Activated CD4-positive, alpha-beta T cell treated with anti-CD3 and anti-CD28 coated beads for 48 hours (primary cell): ENCODE measurements at places on chromosomes 3 and 15.

DNA sequence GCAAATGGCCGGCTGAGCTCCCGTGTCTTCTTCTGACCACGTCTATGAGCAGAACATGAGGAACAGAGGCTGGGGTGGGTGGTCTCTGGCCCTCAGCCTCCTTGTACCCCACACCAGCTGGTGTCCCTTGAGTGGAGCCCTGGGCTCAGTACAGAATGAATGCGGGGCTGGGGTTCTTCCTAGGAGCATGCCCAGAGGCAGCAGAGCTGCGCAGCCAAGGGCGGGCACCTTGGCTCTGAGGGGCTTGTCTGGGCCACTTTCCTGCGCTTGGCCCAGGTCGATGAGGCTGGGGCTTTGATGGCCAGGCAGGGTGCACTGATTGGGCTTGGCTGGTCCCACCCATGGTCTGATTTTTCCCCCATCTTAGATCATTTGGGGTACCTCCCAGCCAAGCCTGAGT lies 6.4 kb downstream of the SCN5A start:
- no peak for DNase-seq

- DNase-seq = peak; percentile 34
These were observed 449.5 kb upstream of the TBL1XR1 start for GRCh38 chr3:177646749-177647148.

- DNase-seq = no peak
These were observed 40.6 kb upstream of the NMNAT3 start for GRCh38 chr3:139718415-139718814.

- peak; percentile 69 for DNase-seq
These were observed 23.4 kb upstream of the SEC13 start for GRCh38 chr3:10344147-10344943.

DNA sequence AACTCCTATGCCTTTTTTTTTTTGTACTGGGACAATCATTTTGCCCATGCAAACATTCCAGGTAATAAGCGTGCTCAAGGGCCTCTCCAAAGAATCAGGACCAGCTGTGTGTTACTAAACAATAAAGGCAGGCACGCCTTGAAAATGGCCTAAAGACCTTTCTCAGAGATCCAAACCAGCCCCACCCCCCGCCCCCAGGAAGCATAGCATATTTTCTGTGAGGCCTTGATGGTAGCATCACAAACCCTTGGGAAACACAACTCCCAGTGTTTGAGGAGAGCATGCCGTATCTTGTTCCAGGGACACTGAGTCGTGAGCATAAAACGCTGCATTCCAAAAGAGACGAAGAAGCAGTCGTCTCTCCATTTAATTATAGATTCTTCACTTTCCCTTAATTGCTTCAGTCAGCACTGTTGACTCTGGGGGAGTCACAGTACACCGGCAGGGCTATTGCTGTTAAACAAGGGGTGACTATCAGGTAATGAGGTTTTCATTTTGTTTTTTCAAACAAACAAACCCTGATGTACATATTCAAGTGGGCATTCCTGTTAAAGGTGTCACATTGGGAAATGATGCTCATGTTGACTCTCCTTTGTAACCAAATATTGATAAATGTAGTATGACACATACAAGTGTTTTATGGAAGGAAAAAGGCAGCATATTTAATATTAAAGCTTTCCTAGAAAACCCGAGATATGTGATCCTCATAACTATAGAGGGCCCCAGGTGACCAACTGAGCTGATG lies 4.4 kb upstream of the TPM1 start:
- DNase-seq = no peak

DNA sequence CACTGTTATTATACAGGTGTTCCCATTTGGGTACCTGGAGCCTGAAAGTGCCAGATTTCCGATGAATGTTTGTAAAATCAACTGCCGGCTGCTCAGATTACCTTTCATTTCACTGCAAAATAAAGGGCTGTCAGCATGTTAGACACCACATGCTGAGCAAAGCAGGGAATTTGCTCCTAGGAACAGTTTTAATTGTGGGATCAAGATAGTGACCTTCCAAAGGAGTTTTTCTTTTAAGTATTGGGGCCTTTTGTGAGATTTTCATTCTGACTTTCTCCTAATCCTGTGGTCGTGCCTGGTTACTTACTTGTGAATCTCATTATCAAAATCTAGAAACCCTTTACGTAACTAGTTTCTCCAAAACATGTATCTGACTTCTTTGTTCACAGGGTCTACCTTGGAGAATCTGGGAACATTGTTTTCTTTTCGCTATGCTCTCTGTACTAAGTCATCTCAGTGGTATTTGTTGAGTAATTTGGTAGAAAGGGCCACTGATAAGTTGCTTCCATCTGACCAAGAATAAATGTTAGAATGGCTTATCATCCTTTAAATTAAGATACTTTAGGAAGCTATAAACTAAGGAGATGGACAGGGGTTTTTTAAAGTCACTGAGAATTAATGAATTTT lies 40.8 kb upstream of the LRTM1 start:
- DNase-seq = no peak

DNA sequence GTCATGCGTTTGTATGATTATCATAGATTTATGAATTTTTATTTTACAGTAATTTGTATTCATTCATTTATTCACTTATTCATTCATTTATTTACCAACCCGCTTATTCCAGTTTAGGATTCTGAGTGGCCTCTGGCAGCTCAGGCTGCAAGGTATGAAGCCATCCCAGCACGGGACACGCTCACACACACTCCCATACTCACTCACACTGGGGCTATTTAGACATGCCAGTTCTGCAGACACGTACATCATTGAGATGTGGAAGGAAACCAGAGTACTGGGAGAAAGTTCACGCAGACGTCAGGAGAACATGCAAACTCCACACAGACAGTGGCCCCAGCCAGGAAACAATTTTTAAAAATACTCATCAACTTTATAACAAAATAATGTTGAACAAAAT lies 5.1 kb downstream of the CDIN1 start:
- DNase-seq = no peak

DNA sequence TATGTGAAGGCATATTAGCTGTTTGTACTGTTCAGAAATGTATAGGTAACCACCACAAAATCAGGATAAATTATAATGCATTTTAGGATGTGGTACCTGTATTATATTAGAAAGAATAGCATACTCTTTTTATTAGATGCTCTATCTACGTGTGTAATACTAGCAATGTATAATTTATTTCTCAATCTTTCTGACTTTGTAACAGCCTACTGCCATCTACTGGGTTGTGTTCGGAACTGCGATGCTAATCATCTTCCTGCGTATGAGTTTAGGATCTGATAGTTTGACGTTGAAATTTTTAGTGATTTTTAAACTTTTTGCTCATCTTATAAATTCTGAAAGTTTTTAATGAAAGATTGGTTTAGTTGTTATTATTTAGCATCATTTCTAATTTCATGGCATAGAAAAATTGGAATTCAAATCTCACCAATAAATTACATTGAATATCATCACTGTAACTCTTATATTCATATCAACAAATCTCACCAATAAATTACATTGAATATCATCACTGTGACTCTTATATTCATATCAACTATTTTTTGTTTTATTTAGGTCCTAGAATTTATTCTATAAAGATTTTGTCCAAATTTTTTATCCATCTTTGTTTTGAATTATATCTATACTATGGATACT lies 322.7 kb upstream of the ZNF717 start:
- peak; percentile 2 for DNase-seq

DNA sequence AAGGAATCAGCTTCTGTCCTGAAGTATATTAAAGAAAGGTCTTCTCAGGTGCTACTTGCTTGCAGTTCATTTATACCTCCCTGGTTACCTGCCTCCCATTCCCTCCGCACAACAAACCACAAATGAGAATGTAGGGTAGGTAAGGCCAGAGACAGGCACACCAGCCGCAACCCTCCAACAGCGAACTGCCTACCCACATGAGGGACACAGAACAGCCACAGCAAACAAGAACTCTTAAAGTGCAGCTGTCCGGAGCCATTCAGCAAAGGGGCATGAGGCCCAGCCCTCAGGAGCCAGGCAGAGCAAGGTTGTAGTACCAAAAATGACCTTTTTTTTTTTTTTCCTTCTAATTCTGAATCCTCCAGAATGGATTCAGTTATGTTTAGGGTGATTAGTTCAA lies 52.4 kb downstream of the SPSB4 start:
- DNase-seq = no peak

GRCh38 chr3:22746221-22746620 lies 456.9 kb upstream of the UBE2E2 start:
- DNase-seq = no peak

DNA sequence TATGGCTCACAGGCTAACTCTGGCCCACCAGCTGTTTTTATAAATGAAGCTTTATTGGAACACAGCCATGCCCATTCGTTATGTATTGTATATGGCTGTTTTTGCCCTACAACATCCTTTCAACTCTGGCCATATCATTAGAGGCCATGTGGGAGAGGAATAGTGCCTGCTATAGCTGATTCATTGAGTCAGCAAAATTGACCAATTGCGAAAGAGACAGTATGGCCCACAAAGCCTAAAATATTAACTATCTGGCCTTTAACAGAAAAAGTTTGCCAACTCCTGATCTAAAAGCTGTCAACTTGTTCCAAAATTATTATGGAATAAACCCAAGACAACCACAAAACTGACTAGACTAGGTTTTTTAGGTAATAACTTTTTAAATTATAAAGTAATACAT lies 1.4 kb downstream of the NR1I2 start:
- no peak for DNase-seq

DNA sequence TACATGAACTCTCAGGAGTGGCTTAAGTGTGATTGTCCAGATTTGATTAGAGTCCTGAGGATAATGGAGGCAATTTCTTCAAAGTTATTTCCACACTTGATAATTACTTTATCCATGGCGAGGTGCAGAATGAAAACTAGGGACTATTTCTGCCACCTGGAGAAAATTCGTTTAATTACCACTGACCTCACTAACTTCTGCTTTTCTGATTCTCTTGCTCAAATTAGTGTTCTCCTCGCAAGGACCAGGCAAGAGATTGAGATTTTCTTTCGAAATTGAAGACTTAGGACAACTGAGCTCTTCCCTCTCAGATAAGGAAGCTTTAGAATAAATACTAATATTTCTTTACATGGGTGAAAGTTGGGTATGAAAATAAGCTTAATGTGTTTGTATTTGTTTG lies 135.2 kb downstream of the RYR3 start:
- no peak for DNase-seq

DNA sequence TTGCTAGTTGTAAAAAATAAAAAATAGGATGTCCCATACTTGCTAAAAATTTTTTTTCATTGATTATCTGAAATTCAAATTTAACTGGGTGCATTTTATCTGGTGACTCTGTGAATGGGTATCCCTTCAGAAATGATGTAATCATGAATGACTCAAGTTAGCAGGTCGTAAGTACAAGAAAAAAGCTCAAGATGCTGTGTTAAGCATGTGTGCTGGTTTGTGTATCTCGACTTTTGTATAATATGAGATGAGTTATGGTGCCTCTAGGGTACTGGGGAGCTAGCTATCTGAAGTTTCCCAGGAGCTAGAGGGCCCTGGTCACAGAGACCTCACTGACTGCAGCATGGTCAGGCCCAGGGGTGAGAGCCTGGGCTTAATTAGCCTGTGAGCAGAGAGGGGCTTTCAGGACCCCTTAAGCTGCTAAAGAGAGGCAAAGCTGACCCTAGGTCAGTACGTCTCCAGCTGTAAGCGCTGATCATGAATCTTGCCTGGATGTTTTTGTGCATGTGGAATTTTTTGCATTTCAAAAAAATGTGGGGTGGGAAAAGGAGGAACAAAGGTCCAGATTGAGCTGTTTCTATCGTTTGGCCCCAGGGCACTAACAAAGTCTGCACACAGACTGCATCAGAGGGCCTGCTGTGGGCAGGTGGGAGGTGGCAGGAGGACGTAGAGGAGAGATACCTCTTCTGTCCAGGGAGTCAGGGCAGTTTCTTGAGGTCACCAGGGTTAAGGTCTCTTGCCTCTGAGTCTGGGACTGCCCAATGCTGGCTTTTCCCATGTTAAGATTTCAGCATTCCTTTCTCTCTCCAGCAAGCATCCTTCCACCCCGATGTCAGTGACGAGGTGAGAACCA lies 233.2 kb upstream of the TPM1 start:
- no peak for DNase-seq

- DNase-seq = no peak
These were observed 38.1 kb downstream of the TRAK1 start for GRCh38 chr3:42129014-42129953.

- DNase-seq = peak; percentile 87
These were observed 20.6 kb upstream of the EPHB3 start for GRCh38 chr3:184540777-184541681.

DNA sequence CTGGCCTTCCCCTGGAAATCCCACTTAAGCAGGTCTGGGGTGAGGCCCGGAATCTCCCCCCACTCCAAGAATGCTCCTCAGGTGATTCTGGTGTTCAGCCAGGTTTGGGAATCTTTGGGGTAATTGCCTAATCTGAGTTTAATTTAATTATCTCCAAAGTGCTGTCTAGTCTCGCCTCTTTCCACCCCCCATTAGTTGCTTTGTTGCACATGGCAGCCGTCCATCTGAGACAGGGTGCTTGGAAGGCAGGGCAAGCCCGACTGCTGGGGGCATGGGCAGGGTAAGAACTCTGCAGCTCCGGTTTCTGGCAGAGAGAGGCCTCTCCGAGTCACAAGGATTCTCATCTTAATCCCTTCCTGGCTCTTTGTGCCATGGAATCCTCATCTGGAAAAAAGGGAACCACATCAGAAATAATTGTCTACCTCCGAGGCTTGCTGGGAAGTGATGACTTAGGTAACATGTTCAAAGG lies 15.0 kb downstream of the IL17RD start:
- no peak for DNase-seq

- DNase-seq = no peak
These were observed 14.9 kb downstream of the ARL8B start for GRCh38 chr3:5136919-5137429.

DNA sequence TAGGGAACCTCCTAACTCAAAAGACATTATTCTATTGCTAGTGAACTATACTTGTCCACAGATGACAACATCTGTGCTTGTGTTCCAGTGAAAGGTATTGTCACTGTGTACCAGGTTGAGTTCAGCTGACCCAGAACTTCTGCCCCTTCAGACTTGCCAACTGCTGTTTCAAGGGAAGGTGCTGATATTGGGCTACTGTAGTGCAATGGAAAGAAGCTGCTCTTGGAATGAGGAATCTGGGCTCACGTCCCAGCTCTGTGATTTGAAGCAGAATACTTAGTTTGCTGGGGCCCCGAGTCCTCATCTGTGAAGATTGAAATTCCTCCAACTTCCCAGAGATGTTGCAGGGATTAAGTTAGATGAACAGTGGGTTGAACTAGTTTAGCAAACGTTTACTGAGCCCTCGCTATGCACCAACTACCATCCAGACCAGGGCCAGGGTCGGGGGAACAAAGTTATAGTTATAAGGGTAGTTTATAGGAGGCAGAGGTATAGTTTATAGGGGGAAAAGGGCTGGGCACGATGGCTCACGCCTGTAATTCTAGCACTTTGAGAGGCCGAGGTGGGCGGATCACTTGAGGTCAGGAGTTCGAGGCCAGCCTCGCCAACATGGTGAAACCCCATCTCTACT lies 15.9 kb upstream of the UMPS start:
- DNase-seq = no peak

DNA sequence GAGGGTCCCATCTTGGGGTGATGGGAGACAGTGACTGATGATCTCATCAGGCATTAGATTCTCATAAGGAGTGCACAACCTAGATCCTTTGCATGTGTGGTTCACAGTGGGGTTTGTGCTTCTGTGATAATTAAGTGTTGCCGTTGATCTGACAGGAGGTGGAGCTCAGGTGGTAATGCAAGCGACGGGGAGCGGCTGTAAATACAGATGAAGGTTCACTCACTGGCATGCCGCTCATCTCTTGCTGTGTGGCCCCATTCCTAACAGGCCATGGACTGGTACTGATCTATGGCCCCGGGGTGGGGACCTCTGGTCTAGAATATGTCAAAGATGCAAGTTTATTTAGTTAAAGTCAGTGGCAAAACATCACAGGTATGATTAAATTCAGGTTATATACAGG lies 8.7 kb downstream of the MEF2A start:
- no peak for DNase-seq
